ENCODE measurements at places on chromosomes 5 and 9.

- DNase-seq: no peak
Observed at GRCh38 chr5:1336749-1337488, 8.0 kb downstream of the CLPTM1L start.

- DNase-seq: no peak
Observed at GRCh38 chr9:21835121-21835520, 32.7 kb downstream of the MTAP start.

DNA sequence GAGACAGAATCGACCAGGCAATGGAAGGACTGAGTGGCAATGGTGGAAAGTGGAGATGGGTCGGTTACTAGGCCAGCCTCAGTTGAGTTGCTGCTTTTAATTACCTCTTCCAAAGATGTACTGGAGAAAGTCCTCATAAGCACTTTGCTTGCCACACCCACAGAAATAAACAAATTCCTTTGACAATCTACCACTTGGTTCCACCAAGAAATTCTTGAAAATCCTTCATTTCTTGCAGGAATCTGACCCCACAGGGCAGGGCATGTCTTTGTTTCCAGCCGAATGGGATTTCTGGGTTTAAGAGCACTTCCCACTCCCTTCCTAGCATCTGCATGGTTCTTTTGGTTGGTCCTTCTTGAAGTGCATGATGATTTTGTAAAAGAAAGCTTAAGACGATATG lies 54.5 kb downstream of the ADAMTS12 start:
- no peak for DNase-seq

DNA sequence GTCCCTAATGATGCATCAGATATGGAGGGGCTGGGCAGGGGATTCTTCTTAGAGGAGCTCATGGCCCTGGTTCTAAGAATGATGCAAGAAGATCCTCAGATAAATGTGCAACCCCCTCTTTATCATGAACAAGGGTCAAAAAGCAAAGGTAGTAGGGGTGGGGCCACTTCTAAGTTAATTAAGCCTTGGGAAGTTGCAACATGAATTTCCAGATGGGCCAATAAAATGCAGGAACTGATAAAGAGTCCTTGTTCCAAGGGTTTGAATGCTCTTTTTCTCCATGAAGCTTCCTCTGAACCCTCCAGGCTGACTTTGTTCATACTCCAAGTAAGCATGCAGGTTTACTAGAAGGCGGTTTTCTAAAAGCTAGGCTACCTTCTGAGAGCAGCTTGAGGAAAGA lies 25.6 kb downstream of the PCA3 start:
- DNase-seq: no peak

DNA sequence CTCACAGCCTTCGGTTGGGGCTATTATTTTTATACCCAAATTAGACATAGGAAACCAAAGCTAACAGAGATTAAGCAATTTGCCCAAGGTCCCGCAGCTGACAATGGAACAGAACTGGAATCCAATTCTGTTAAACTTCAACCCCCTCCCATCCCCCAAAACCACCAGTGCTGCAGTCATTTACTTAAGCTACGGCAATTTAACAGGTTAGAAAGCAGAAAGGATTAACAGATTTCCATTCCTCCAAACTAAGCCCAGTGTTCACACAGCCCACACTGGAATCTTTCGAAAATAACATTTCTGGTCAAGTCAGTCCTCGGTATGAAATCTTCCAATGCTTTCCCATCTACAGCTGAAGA lies 1023.1 kb upstream of the DMAC1 start:
- DNase-seq: no peak

DNA sequence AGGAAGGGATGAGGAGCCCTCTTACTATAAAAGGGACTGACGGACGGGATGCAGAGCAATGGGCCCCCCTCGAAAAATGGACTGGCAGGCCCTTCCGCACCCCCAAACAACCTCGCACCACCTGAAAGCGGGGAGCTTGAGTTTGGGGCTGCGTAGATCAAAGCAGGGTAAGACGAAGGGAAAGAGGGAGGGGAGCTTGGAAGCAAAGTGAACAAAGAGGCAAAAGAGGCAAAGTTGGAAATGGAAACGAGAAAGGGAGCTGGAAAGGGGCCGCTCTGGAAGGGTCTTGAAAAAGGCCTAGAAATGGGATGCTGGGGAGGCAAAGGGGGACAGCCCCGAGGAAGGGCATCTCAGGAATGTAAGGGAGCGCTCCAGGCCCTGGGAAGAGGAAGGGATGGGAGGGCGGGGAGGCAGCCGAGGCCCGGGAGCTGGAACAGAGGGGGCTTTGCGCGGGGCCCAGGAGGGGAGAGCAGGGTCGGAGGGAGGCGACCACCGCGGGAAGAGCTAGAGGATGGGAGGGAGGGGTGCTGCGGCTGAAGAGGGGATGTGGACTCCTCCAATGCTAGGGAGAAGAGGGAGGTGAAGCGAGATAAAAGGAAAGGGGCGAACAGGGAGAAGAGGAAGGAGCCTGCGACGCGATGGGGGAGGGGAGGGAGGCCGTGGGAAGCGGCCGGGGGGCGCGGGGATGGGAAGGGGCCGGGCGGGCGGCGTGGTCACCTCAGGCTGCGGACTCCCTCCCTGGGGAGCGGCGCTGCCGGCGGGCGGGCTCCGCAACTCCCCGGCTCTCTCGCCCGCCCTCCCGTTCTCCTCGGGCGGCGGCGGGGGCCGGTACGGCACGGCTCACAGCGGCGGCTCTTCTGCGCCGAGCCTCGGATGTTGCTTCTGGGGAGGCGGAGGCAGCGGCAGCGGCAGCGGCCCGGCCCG lies 577 bp downstream of the RNF145 start:
- DNase-seq: peak; percentile 55

DNA sequence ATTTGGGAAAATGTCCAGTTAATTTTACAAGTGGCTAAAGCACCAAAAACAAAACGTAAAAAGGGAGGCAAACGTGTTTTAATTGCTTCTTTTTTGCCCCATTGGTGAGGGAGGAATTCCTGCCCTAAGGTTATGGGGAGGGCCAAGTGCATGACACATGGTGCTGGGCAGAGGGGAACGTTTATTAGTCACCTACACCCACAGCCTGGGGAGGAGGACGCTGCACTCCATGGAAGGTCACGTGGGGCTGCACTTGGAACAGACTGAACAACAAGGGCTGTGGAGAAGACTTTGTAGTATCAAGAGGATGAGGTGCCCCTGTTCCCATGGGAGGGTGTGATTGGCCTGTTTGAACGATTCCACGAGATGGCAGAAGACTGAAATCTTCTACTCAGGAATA lies 13.7 kb upstream of the ADAMTS16 start:
- peak; percentile 85 for DNase-seq

- peak; percentile 20 for DNase-seq
Observed at GRCh38 chr9:71729816-71730526, 38.3 kb downstream of the CEMIP2 start.

- DNase-seq: no peak
Observed at GRCh38 chr9:115263371-115264075, 145.6 kb upstream of the TNC start.

DNA sequence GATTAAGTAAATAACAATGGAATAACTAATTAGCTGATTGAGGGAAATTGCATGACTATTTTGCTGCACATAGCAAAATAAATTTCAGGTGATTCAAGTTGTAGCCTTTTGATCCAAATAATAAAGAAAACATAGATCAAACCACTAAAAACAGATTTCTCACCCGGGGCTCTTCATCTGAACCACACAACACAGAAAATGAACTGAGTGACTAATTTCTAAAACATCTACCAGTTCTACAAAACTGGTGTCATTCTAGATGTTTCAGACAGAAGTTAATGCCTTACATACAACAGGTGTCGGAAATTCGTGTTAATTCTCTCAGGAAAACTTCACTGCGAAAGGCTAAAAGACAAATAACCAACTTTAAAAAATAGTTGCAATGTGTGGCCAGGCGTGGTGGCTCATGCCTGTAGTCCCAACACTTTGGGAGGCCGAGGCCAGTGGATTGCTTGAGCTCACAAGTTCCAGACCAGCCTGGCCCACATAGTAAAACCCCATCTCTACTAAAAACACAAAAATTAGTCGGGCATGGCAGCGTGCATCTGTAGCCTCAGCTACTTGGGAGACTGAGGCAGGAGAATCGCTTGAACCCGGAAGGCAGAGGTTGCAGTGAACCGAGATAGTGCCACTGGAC lies 6.9 kb downstream of the PROP1 start:
- DNase-seq: no peak

DNA sequence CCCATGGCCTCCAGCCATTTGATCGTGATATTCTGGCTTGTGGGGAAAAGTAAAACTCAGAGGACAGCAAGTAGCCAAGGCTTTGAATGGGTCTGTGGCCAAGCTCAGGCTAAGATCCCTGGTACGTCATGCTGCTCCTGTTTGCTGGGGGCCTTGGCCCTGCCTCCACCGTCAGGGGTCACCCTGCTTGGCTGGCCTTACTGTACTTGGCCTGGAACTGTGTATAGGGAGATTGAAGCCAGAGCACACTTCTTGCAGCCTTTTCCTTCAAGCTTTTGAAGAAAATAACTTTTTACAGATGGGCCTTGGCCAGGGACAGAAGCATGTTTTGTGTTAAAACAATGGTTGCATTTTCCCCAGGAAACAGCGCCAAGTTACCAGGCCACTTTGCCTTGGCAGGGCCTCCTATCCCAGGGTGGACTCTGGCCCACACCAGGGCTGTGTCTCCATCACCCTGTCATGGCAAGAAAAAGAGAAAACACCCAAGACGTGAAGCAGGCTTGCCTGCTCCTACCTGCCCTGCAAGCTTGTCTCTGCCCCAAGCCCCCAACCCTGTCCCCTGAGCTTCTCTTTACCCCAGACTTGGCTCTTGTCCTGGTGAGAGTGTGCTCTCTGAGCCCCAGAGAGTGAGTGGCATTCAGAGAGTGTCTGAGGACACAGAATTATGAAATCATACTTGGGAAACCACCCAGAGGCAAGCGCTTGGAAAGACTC lies 286.9 kb downstream of the GADD45G start:
- DNase-seq: no peak

- no peak for DNase-seq
Observed at GRCh38 chr5:2253040-2253975, 370.6 kb upstream of the IRX4 start.

- DNase-seq: no peak
Observed at GRCh38 chr9:133708246-133709014, 29.7 kb downstream of the SARDH start.

- DNase-seq: peak; percentile 30
Observed at GRCh38 chr5:97501965-97502305, 318.9 kb upstream of the RIOK2 start.

- DNase-seq: no peak
Observed at GRCh38 chr9:69136779-69137178, 37.3 kb upstream of the TJP2 start.

DNA sequence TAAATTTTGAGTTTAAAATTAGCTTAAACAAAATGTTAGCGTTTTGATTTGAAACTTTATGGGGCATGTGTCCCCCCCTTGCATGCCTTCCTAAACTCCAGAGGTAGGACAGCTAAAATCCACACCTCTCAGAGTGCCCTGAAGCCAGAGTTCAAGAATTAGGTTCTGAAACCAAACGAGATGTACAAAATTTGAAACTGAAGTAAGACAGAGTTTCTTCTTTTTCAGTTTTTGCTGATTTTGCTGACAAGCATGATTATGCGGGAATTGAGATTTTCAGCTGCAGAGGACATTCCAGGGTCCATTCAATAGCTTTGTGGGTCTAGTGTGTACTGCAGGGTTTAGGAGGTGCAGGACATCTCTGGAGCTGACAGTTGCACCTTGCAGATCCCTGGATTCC lies 17.1 kb upstream of the LOX start:
- DNase-seq: no peak

- no peak for DNase-seq
Observed at GRCh38 chr5:155554500-155554899, 540.9 kb downstream of the KIF4B start.

DNA sequence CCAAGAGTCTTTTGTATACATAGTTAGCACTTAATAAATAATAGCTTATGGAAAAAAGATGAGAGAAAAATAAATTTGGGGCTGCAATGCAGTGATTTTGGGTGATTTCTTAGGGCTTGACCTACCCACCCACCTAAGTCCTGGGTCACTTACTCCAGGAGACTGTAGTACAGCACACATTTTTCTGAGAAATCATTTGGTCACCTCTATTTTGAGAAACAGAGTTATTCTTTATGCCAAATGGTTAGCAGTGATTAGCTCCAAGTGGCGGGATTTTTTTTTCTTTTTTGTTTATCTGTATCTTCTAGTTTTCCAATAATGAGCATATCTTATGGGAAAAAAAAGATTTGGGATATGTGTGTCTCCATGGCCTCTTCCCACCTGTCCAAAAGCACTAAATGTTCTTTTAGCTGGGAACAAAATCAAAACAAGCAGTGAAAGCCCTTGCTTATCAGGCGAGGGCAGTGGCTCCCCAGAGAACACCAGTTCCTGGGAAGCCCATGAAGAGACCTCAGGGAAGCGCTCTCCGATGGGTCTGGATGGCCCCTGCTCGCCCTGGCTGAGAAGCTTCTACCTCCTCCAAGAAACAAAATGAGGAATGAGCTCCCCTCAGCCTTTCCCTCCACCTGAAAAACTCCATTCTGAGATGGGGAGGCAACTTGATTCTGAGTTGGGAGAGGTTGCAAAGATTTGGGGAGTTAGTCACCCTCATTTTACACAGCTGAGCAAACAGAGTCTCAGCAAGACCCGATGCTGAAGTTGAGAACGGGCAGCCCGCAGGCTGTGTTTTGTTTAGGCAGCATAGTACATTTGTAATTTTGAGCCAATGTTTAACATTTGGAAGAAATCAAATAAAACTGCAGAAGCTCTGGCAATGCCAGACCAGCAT lies 69.9 kb downstream of the CYFIP2 start:
- no peak for DNase-seq

GRCh38 chr9:113480612-113481011 lies 17.1 kb downstream of the RGS3 start:
- no peak for DNase-seq

DNA sequence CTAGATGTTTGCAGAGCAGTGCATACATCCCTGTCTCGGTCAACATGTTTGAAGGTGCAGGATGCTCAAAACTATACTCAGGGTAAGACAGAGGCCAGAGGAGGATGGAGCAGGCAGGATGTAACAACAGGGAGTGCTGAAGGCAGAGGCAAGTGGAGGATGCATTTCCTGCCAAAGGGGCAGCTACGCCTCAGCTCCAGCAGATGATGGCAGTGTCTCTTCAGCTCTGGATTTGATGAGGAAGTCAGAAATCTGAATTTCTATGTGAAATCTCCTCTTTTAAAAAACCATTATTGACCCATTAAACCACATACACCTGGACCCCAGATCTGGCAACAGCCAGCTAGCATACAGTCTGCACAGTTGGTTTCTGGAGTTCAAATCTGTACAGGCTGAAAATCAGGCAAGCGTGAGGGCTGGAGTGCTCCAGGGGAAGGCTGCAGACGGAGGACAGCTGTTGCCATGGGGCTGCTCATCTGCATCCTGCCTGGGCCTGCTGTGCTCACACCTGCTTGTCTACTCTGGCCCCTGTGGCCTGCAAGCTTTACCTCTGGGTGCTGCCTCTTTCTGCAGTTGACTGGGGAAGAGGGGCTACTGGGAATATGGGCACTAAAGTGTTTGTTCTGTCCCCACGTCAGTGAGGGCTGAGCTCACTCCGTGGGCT lies 152.9 kb upstream of the SLC28A3 start:
- no peak for DNase-seq
